ENCODE measurements at places on chromosomes 11 and 22.

DNA sequence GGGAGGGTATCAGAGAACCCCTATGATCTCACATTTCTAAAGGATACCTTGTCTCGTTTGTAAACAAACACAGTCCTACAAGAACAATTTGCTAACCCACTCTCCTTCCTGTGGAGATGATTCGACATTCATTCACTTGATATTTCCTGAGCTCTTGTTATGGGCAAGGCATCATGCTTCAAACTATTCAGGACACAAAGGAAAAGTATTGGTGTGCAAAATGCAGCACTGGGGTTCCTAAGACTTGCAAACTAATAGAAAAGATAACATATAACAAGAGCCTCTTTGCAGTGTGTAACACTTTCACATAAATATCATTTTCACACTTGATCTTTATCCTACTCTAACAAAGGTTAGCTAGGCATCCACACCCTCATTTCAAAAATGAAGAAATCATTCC, 211.5 kb upstream of the BLID start:
- no peaks in the 10 kb centered on the region for H3K4me1 ChIP-seq
- no peak overlapping the region for H3K27ac ChIP-seq
- no peak overlapping the region for H3K4me3 ChIP-seq
- no peak for DNase-seq

GRCh38 chr22:25420925-25421904, 143.3 kb upstream of the GRK3 start:
- peaks cover 5% of the 10 kb centered on the region for H3K4me1 ChIP-seq
- H3K36me3 ChIP-seq, result no peaks in the 10 kb centered on the region
- H3K27ac ChIP-seq, result no peak overlapping the region
- H3K27me3 ChIP-seq, result peaks cover 62% of the 10 kb centered on the region
- H3K4me3 ChIP-seq, result peak overlapping the region; percentile 23
- DNase-seq, result no peak

- H3K27me3 ChIP-seq, result no peaks in the 10 kb centered on the region
- H3K4me3 ChIP-seq, result no peak overlapping the region
Measured at GRCh38 chr11:105870516-105871113, 151.4 kb downstream of the MSANTD4 start.

GRCh38 chr11:65613091-65613928, 711 bp downstream of the MAP3K11 start:
- H3K27me3 ChIP-seq, result no peaks in the 10 kb centered on the region
- H3K4me3 ChIP-seq, result peak overlapping the region; percentile 60
- H3K36me3 ChIP-seq, result no peaks in the 10 kb centered on the region
- DNase-seq, result no peak

DNA sequence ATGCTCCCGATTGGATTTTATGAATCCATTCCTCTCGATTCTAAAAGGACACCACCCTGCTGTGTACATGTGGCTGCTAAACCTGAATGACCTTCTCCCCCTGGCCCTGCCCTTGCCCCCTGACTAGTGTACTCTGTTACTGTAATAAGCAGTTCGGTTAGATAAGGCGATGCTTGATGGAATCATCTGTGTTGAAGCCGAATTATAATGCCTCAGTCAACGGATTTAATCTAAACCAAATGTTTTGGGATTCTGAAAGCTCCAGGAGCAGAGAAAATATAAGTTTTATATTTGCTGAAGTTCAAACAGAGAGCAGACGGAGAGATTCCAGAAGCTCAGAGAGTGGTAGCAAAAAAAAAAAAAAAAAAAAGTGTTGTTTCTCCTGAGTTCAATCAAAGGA, 275.4 kb upstream of the MPPED2 start:
- H3K36me3 ChIP-seq, result no peaks in the 10 kb centered on the region
- H3K27me3 ChIP-seq, result no peaks in the 10 kb centered on the region
- no peak for DNase-seq
- no peaks in the 10 kb centered on the region for H3K4me1 ChIP-seq
- no peak overlapping the region for H3K27ac ChIP-seq

DNA sequence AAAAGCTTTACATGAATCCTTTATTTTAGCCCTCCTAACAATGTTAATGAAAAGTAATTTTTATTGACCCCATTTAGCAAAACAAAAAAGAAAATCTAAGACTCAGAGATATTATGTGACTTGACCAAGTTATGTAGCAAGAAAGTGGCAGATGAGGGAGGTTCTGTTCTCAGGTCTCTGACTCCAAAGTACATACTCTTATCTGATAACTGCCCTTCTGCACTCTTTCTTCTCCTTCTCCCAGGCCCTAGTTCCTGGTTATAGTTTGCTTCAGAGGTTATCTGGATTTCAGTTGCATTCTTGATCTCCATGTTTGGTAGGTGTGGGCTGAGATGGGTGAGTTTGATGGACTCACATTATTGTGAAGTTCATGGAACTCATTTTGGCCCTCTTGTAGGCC, 4.5 kb downstream of the OR9Q2 start:
- no peak overlapping the region for H3K4me3 ChIP-seq
- no peak overlapping the region for H3K27ac ChIP-seq
- DNase-seq, result no peak
- no peaks in the 10 kb centered on the region for H3K27me3 ChIP-seq
- H3K4me1 ChIP-seq, result no peaks in the 10 kb centered on the region

- H3K4me3 ChIP-seq, result no peak overlapping the region
- no peak for DNase-seq
- no peak overlapping the region for H3K27ac ChIP-seq
- no peaks in the 10 kb centered on the region for H3K27me3 ChIP-seq
- H3K4me1 ChIP-seq, result no peaks in the 10 kb centered on the region
Measured at GRCh38 chr11:58744988-58745704, 13.4 kb upstream of the GLYAT start.

DNA sequence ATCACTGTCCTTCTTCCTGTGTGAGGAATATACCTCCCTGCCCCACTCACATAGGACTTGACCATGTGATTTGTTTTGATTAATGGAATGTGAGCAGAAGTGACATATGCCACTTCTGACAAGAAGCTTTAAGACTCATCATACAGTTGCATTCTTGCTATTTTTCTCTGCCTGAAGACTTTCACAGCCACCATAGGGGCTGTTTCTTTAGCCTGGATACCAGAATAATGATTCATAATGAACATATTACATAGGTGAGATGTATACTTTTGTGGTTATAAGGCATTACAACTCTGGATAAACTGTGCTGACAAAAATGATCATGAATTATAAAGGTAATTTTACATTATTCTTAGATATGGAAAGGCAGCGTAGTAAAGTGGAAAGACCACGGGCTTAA, 798.0 kb downstream of the DLG2 start:
- DNase-seq, result no peak
- no peak overlapping the region for H3K27ac ChIP-seq
- no peaks in the 10 kb centered on the region for H3K36me3 ChIP-seq
- H3K4me3 ChIP-seq, result no peak overlapping the region
- H3K27me3 ChIP-seq, result no peaks in the 10 kb centered on the region

- no peak overlapping the region for H3K4me3 ChIP-seq
- DNase-seq, result no peak
- H3K36me3 ChIP-seq, result no peaks in the 10 kb centered on the region
- H3K27me3 ChIP-seq, result no peaks in the 10 kb centered on the region
Measured at GRCh38 chr11:77619576-77620198, 17.9 kb downstream of the CLNS1A start.

- no peaks in the 10 kb centered on the region for H3K36me3 ChIP-seq
- H3K4me3 ChIP-seq, result peak overlapping the region; percentile 2
Measured at GRCh38 chr11:125263268-125263790, 98.8 kb downstream of the PKNOX2 start.

GRCh38 chr22:48489551-48490499, 1337.8 kb downstream of the BRD1 start:
- no peak overlapping the region for H3K27ac ChIP-seq
- no peak for DNase-seq
- no peaks in the 10 kb centered on the region for H3K36me3 ChIP-seq
- H3K27me3 ChIP-seq, result peaks cover 12% of the 10 kb centered on the region
- H3K4me1 ChIP-seq, result no peaks in the 10 kb centered on the region
- peak overlapping the region; percentile 46 for H3K4me3 ChIP-seq

- H3K36me3 ChIP-seq, result no peaks in the 10 kb centered on the region
- no peak overlapping the region for H3K4me3 ChIP-seq
- H3K4me1 ChIP-seq, result no peaks in the 10 kb centered on the region
- H3K27ac ChIP-seq, result no peak overlapping the region
- no peak for DNase-seq
- H3K27me3 ChIP-seq, result no peaks in the 10 kb centered on the region
Measured at GRCh38 chr22:36965696-36966095, 52.3 kb downstream of the CSF2RB start.

- no peak overlapping the region for H3K27ac ChIP-seq
- no peaks in the 10 kb centered on the region for H3K36me3 ChIP-seq
- no peaks in the 10 kb centered on the region for H3K4me1 ChIP-seq
- no peaks in the 10 kb centered on the region for H3K27me3 ChIP-seq
Measured at GRCh38 chr22:26849575-26849974, 192.2 kb downstream of the MIAT start.

- no peak overlapping the region for H3K4me3 ChIP-seq
- H3K27me3 ChIP-seq, result no peaks in the 10 kb centered on the region
- no peak for DNase-seq
- H3K27ac ChIP-seq, result no peak overlapping the region
- no peaks in the 10 kb centered on the region for H3K4me1 ChIP-seq
Measured at GRCh38 chr11:101912823-101913284, 2.0 kb upstream of the CEP126 start.

DNA sequence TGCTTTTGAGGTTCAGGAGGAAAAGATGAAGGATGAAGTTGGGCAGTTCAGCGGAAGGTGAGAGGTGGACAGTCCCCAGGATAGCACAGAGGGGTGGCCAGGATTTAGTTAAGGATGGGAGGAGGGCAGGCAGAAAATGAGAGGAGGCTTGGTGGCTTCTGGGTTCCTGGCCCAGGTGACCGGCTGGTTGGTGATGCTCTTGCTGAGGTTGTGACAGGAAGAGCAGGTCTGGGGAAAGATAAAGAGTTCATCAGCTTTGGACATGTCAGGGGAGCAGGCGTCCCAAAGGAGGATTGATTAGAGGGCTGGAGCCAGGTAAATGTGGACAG, 27.6 kb upstream of the P2RY2 start:
- H3K27ac ChIP-seq, result no peak overlapping the region
- DNase-seq, result no peak
- H3K36me3 ChIP-seq, result no peaks in the 10 kb centered on the region
- H3K4me3 ChIP-seq, result no peak overlapping the region
- H3K27me3 ChIP-seq, result no peaks in the 10 kb centered on the region

DNA sequence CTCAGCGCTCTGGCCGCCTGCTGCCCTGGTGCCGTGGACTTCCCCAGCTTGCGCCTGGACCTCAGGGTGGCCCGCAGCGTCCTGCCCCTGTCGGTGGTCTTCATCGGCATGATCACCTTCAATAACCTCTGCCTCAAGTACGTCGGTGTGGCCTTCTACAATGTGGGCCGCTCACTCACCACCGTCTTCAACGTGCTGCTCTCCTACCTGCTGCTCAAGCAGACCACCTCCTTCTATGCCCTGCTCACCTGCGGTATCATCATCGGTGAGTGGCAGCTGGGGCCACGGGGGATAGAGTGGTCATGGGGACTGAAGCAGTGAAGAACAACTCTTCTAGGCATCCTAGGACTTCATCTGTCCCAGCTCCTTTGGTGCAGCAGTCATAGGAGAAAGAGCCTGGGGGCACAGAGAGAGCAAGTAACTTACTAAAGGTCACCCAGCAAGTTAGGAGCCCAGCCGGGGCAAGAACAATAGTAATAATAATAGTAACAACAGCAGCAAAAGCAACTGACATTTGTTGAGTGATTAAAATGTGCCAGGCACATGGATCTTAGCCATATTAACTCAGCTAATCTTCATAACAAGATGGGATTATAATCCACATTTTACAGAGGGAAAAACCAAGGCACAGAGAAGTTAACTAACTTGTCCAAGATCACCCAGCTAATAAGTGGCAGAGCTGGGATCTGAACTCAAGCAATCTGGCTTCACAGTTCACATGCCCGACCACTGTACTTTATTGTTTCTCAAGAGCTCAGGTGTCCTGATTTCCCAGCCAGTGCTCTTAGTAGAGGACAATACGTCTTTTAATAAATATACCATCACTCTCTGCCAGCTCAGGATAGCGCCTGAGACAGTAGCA, 1.4 kb downstream of the SLC35C1 start:
- peak overlapping the region; percentile 88 for H3K4me3 ChIP-seq
- no peak overlapping the region for H3K27ac ChIP-seq
- DNase-seq, result no peak
- H3K27me3 ChIP-seq, result no peaks in the 10 kb centered on the region
- peaks cover 29% of the 10 kb centered on the region for H3K4me1 ChIP-seq

GRCh38 chr11:61881397-61881796, 9.9 kb downstream of the FADS3 start:
- H3K27ac ChIP-seq, result peak overlapping the region; percentile 64
- H3K27me3 ChIP-seq, result no peaks in the 10 kb centered on the region
- no peaks in the 10 kb centered on the region for H3K4me1 ChIP-seq
- H3K36me3 ChIP-seq, result no peaks in the 10 kb centered on the region
- no peak for DNase-seq
- H3K4me3 ChIP-seq, result no peak overlapping the region

- H3K27me3 ChIP-seq, result no peaks in the 10 kb centered on the region
- peak; percentile 69 for DNase-seq
- H3K4me3 ChIP-seq, result peak within 1 kb of the TSS; percentile 78
- H3K36me3 ChIP-seq, result peaks cover 5% of the 10 kb centered on the region
- H3K27ac ChIP-seq, result peak within 1 kb of the TSS; percentile 89
- peaks cover 18% of the 10 kb centered on the region for H3K4me1 ChIP-seq
Measured at GRCh38 chr11:116787786-116788486, at the start of gene ZPR1. ZPR1 (minus strand) TSS chr11:116788023; CDS start chr11:116787990, 33 bp downstream.

GRCh38 chr11:22263613-22264012, 70.7 kb downstream of the ANO5 start:
- no peak overlapping the region for H3K27ac ChIP-seq
- no peak overlapping the region for H3K4me3 ChIP-seq
- no peaks in the 10 kb centered on the region for H3K4me1 ChIP-seq
- no peaks in the 10 kb centered on the region for H3K27me3 ChIP-seq
- DNase-seq, result no peak
- H3K36me3 ChIP-seq, result peaks cover 6% of the 10 kb centered on the region

GRCh38 chr22:31853736-31854495, 90.4 kb upstream of the YWHAH start:
- peaks cover 30% of the 10 kb centered on the region for H3K36me3 ChIP-seq
- no peak overlapping the region for H3K4me3 ChIP-seq
- peaks cover 8% of the 10 kb centered on the region for H3K4me1 ChIP-seq
- no peak overlapping the region for H3K27ac ChIP-seq
- no peak for DNase-seq

- no peaks in the 10 kb centered on the region for H3K4me1 ChIP-seq
- H3K27me3 ChIP-seq, result no peaks in the 10 kb centered on the region
- no peaks in the 10 kb centered on the region for H3K36me3 ChIP-seq
- no peak overlapping the region for H3K27ac ChIP-seq
Measured at GRCh38 chr11:32280339-32280738, 155.0 kb downstream of the WT1 start.

GRCh38 chr11:109619498-109619897, 197.5 kb downstream of the C11orf87 start:
- H3K4me3 ChIP-seq, result no peak overlapping the region
- H3K27ac ChIP-seq, result no peak overlapping the region
- no peaks in the 10 kb centered on the region for H3K27me3 ChIP-seq
- DNase-seq, result no peak
- H3K4me1 ChIP-seq, result no peaks in the 10 kb centered on the region
